CD4-positive, alpha-beta T cell treated with Interleukin-12 subunit alpha and Interleukin-12 subunit beta, for 1 hour (primary cell): ENCODE measurements at places on chromosomes 13 and 19.

DNA sequence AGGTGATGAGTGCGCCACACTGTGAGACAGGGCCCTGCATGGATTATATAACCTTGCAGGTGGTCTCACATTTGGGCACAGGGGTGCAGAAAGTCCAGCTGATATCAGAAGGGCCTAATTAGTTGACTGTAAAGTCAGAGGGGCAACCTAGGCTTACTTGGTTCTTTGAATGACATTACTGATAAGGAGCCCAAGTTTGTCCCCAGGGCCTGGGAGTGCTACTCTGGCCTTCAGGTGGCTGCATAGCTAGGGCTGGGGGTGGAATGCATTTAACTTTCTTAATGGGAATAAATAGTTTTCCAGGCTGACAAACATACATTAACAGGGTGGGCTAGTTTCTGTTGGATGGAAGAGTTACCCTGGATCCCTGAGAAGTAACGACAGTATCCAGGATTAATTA lies 3.3 kb downstream of the WDR87 start:
- no peak for DNase-seq

- DNase-seq = no peak
Observed at GRCh38 chr19:7562646-7563393, 27.3 kb downstream of the PNPLA6 start.

GRCh38 chr19:32091241-32091640 lies 254.2 kb upstream of the ZNF507 start:
- no peak for DNase-seq

DNA sequence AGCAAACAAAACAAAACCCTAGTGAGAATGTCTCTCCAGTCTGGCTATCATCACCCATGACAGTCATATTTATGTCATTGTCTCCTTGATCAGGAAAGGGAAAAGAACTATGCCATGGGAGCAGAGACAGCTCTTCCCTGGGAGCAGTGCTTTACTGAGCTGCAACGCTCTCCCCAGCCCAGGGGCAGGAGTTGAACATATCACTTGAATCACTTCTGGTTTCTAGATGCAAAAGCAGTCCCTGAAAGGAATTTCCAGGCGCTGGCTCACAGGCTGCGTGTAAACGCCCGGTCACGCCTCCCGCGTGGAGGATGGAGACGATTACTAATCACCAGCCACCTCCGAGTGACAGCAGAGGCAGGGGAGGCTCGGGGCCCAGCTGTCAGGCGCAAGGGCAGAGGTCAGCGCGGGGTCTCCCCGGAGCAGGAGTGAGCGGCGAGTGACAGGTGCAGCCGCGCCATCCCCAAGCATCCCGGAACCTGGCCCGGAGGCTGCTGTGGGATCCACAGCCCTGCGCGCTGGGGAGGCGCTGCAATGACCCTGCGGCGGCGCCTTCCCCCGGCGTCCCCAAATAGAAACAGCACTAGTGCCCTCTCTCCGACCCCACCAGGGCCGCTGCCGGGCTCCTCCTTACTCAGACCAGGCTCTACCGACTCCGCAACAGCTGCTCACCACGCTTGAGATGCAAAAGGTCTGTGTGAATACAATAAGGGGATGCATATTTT lies 23.5 kb upstream of the DCLK1 start:
- no peak for DNase-seq

DNA sequence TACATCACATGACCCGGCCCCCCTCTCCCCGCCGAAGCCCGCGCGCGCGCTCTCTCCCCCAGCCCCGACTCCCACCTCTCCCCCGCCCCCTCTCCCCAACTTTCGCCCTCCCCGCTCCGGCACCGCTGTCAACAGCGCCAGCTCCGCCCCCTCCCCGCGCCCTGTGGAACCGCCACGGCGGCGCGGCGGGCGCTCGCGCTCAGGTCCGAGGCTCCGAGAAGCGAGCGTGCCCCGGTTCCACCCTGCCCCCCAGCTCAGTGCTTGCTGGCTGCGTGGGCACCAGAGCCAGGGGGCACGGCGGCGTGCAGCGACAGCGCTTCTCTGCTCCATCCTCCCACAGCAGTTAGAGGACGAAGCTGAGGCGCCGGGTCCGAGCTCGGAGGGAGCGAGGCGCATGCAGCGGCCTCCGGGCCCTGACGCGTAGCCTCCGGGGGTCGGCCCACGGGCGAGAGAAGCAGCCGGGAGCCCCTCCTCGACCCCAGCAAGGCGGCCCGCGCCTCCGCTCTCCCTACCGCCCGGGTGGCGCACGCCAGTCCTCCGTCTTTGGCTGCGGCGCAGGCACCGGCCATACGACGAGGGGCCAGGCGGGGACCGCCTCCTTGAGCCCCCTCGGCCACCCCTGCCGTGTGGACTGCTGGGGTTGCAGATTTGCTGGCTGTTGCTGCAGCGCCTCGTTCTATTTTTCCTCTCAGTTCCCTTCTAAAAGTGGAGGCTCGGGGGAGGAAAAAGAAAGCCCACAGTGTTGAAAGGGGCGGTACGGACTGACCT lies 109.5 kb downstream of the KCNRG start:
- peak; percentile 98 for DNase-seq

GRCh38 chr19:39106194-39106593 lies 19.4 kb upstream of the PAK4 start:
- no peak for DNase-seq

GRCh38 chr19:50264483-50265186 lies 61.2 kb downstream of the MYH14 start:
- DNase-seq = no peak

- no peak for DNase-seq
Observed at GRCh38 chr19:16351133-16351809, 26.6 kb downstream of the KLF2 start.

DNA sequence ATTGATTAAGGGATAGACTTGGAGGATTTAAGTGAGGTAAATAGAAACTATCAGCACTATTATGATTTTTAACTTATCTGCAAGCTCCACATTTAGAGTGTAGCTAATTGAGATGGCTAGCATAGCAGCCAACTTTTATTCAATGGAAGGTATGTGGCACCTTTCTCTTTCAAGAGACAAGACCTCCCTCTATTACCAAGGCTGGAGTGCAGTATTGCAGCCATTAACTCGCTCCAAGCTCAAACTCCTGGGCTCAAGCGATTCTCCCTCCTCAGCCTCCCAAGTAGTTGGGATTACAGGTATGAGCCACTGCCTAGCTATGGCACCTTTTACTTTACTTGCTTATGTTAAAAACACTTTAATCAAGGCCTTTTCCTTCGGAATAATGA lies 8.2 kb downstream of the TPT1 start:
- DNase-seq = no peak

DNA sequence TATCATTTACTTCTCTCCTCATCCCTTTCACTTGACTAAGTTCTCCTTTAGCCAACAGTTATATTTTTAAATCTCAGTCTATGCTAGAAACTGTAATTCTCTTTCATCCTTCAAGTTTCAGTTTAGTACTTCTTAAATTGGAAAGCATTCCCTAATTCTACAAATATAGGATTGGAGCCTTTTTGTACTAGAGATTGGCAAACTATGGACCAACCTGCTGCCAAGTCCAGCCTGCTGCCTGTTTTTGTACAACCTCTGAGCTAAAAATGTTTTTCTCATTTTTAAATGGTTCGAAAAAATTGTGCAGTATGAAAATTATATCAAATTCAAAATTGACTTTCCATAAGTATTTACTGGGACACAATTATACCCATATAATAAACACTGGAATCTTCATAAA lies 1381.5 kb upstream of the SPRY2 start:
- no peak for DNase-seq

DNA sequence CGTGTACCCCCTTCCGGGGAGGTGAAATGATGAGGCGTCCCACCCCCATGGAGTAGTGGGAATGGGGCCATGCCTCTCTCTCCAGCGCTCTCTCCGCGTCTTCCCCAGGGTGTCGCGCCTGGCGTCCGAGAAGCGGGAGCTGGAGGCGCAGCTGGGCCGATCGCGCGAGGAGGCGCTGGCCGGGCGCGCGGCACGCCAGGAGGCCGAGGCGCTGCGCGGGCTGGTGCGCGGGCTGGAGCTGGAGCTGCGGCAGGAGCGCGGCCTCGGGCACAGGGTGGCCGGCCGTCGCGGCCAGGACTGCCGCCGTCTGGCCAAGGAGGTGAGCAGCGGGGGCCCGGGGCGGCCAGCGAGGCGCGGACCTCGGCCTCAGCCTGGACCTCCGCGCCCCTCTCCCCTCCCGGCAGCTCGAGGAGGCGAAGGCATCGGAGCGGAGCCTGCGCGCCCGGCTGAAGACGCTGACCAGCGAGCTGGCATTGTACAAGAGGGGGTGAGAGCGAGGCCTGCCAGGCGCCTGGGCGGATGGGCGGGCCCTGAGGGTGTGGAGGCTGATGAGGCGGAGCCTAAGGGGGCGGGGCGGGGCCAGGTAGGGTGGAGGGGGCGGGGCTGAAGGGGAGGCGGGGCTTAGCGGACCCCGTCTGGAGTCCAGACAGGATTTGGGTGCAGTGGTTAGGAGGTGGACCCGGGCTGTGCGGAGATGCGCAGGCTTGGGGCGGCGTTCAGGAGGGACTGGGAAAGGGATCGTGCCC lies 7.7 kb downstream of the PGLYRP1 start:
- peak; percentile 72 for DNase-seq

DNA sequence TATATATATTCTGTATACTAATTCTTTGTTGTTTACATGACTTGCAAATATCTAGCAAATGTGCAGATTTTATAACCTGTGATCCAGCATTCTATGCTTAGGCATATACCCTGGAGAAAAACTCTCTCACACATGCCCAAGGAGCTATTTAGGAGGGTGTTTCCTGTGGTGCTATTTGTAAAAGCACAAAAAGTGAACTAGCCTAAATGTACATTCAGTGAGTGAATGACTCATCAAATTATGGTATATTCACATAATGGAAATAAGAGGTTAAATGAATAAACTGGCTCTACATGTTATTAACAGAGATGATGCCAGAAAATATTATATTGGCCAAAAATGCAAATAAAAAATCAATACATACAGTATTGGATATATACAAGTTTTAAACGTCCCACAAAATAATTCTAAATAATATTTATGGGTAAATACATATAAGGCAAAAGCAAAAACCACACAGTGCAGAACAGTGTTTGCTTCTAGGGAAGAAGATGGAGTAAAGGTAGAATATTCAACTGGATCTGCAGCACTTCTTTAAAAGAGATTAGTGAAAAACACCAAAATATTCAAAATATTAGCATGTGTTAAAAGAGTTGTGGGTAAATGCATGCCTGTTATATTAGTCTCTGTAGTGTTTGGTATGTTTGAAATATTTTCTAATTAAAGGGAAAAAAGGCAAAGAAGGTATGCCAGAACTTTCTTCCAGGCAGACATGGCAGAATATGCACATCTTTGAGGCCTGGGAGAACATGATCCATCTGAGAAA lies 344.7 kb downstream of the KLF5 start:
- no peak for DNase-seq

DNA sequence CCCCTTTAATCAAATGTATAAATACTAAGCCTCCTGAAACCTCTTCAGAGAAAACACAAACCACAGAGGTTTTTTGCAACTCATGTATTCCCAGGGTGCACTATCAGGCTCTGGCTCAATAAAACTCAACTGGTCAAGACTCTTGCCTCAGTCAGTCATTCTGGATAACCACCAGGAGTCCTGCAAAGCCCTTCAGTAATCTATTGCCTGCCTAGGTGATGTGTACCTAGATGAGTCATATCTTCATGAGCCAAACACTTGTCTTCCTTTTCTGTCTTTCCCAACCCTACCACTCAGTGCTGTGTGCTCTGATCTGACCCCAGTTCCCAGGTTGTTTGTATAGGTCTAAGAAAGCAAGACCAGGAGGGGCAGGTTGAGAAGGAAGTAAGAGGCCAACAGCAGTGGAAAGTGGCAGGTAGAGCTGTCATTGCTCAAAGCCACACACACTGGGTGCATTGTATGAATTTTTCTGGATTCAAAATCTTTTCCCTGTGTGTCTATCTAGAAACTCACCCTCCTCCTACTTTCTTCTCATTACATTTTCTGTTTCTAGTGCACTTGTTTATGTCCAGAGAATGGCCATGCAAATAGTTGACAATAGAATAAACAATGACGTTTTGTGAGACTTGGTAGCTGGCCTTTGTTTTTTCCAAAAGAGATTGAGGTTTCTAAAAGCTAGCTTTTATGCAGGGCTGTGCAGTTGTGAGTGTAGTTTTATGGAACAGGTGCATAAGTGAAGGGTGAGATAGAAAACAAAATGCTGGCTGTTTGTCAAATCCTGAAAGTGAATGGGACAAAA lies 48.1 kb downstream of the PSG1 start:
- DNase-seq = no peak

GRCh38 chr13:32310134-32310706 lies 4.9 kb downstream of the ZAR1L start:
- DNase-seq = peak; percentile 64

- DNase-seq = peak; percentile 73
Observed at GRCh38 chr13:39942552-39943273, 287.3 kb downstream of the COG6 start.

DNA sequence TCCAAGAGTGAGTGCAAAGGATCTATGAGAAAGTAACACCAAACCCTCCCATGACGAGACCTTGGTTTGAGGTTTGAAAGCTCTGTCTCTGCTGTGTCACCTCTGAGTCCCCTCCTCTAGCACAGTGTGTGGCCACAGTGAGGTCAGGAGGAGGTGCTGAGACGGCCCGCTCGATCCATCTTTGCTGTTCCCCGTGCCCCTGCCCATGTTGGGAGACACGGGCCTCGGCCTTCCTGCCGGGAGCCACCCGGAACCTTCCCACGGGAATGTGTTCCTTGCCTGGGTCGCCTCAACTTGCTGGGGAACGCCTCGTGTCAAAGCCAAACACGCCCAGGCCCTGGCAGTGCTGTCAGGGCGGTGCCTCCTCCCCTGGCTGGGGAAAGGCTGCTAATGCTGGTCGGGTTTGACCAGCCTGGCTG lies 10.1 kb downstream of the NANOS3 start:
- peak; percentile 59 for DNase-seq

DNA sequence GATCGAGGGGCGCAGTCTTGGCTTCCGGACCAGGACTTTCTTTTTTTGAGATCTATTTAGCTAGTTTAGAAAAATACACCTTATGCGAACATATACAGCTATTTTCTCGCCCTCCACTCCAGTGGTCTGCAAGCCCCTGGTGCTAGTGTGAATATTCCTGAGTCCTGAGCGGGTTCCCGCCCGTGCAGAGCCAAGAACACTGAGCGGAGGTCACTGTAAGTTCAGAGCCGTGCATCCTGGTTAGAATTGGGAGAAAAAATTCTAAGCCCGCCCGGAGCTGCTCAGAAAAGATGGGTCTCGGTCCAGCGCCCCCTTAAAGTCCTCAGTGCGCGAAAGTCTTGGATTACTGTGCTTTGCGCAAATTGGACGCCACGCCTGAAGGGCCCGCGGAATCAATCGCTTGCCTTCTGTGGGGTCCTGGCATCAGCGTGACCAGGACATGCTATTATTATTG lies 117.7 kb downstream of the KCNRG start:
- DNase-seq = no peak

GRCh38 chr13:53079691-53080090 lies 51.1 kb downstream of the OLFM4 start:
- no peak for DNase-seq

GRCh38 chr19:4390017-4390566 lies 10.3 kb downstream of the SH3GL1 start:
- no peak for DNase-seq
